ENCODE measurements at places on chromosomes 1 and 21.

- DNase-seq, result peak; percentile 34
Measured at GRCh38 chr1:219812491-219813203, 115.7 kb downstream of the SLC30A10 start.

- no peak for DNase-seq
Measured at GRCh38 chr21:28687586-28687985, 305.1 kb downstream of the LTN1 start.

GRCh38 chr1:234313171-234313570 is 60.1 kb upstream of the COA6 start:
- DNase-seq, result no peak

- no peak for DNase-seq
Measured at GRCh38 chr21:44815852-44816628, 1.8 kb downstream of the SUMO3 start.

DNA sequence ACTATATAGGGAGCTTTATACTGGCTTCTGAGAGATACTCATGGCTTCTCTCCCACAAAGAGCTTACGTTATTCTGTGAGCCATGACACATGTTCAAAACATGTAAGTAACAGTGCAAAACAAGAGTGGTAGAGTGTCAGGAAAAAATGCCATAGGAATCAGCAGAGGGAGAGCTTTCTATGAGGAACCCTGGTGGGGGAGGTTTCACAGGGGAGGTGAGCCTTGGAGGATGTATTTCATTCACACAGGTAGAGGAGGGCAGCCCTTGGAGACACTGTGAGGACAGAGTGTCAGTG is 72.7 kb upstream of the LYST start:
- DNase-seq, result no peak

DNA sequence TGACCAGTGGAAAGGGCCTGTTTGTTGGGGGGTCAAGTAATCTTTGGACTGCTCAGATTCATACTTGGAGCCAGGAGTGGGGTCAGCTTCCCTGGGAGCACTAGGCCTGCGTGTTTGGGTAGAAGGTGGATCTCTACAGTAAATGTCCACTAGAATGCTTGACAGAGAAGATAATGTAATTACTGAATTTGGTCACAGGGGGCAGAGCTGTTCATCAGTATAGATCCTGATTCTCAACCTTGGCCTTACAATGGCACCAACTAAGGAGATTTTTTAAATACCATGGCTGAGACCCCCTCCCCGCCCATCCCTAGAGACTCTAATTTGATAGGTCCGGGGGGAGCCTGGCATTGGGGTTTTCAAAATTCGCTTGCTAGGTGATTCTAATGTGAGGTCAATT is 217.5 kb upstream of the PLXNA2 start:
- no peak for DNase-seq

GRCh38 chr1:205748403-205749233 is 1.4 kb downstream of the NUCKS1 start:
- peak; percentile 60 for DNase-seq

- DNase-seq, result no peak
Measured at GRCh38 chr1:205128050-205128449, 6.3 kb upstream of the RBBP5 start.

GRCh38 chr1:204641936-204642335 is 43.6 kb downstream of the LRRN2 start:
- no peak for DNase-seq

- DNase-seq, result peak; percentile 14
Measured at GRCh38 chr1:36157115-36157903, 1.3 kb downstream of the MAP7D1 start.

DNA sequence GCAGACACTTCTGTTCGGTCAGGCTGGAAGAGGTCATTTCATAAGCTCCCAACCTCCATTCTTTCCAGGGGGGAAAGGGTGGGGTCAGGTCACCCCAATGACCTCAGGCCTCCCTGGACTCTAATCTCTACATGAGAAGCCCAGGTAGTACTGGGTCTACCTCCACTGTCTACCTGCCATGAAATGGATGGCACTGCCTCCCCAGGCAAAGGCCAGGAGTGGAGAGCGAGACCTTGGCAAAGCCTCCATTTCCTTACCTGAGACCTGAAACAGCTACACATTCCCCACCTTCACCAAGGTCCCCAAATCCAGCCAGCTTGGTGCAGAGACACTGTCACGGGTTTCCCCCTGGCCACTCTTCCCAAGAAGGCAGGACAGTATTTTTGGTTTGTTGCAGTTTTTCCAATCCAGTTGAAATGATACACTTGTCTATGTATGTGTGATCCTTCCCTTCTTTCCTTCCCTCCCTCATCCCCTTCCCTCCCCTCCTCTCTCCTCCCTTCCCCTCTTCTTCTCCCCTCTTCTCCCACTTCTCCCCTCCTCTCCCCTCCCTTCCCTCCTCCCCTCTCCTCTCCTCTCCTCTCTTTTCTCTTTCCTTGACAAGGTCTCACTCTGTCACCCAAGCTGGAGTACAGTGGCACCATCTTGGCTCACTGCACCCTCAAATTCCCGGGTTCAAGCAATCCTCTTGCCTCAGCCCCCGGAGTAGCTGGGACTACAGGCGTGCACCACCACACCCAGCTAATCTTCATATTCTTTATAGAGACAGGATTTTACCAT is 16.1 kb downstream of the BTG2 start:
- no peak for DNase-seq

DNA sequence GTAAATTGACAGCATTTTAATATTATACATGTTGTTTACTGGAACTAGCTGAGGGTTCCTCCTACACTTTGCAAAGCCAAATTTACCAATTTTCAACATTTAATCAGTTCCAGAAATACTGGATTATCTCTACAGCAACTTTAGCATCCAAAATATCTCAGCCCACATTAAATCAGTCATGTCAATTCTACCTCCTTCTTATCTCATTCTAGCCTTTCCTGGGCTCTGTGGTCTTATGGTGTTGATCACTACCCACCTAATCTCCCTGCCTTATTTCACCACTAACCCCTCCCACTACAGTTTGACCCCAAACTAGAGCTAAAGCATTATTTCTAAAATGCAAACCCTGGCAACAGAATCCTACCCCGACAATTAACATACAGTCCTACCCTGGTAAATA is 3.3 kb downstream of the OMA1 start:
- no peak for DNase-seq

DNA sequence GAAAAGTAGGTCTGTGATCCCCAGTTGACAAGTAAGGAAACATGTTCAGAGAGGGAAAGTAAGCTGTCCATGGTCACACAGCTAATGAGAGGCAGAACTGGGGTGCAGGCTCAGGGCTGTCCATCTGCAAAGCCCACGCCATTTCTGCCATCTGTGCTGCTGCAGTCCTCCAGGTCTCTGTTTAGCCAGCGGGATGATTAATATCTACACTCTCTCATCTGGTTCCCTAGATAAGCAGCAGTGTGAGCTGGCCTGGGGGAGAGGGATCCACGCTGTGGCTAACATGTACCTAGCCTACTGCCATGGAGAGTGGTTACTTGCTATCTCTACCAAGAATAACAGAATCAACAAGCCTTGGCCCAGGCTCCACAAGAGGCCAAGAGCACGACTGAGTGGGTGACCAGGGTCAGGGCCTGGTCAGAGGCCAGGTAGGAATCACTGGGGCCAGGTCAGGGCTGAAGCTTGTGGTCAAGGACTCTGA is 75.2 kb downstream of the TRABD2B start:
- DNase-seq, result no peak

DNA sequence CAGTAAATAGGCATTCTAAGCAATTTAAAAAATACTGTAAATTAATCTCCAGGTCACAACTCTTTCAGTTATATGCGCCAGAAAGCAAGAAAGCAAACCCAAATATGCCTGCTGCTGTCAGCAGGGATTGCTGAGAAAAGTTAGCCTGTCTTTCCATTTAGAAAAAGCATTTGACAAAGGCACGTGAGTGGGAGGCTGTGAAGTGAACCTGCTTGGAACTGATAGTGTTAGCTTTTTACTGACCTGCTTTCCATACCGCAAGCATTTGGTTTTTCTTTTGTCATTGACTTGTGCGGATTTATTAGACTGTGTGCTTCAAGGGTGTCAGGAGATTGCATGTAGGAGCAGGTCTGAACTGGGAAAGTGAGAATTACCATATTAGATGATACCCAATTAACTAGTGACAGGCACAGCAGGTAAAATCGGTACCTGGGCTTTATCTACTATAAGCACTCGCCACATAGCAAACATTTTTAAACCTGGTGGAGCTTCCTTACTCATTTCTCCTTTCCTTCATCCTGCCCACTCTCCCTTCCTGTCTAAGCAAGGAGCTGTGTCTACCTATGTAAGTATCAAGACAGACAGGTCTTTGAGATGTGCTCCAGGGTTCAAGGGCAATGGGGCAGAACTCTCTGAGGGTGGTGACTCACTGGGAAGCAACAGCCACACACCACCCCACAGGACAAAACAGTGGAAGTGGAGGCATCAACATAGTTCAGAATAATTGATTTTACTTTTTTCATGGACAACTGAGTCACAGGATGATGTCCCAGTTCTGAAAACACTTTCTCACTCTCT is 323.9 kb downstream of the DISC1 start:
- no peak for DNase-seq

DNA sequence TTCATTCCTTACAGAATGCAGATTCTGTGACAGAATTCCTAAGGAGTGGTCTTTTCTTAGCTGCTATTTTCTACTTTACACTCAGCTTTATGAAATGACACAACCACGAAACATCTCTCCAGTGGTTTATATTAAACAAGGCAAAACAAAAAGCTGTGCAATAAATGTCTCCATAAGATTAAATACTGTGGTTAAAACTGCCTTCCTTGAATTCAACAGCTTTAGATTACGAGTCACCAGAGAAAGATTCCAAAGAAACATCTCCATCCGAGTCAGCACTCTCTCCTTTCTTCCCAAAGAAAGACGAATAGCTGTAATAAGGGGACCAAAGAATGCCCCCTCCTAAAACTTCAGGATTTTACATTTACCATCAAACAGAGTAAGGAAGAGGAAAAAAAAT is 4.6 kb upstream of the C1orf87 start:
- no peak for DNase-seq

DNA sequence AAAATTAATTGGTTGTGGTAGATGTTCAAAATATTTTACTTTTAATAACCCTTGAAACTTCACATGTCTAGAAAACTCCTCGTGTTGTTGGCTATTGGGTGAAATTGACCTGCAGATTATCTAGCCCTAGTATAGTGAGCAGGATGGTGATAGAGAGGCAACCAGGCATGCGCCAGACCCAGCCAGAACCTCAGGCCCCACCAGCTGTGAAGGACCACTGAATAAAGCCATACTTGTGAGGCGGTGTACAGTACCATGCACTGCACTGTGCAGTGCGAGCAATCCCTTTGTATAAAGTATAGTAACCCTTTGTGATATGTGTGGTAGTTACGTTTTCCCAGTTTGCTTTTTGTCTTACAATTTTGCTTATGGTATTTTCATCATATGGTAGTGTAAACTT is 8.5 kb downstream of the TTF2 start:
- no peak for DNase-seq

DNA sequence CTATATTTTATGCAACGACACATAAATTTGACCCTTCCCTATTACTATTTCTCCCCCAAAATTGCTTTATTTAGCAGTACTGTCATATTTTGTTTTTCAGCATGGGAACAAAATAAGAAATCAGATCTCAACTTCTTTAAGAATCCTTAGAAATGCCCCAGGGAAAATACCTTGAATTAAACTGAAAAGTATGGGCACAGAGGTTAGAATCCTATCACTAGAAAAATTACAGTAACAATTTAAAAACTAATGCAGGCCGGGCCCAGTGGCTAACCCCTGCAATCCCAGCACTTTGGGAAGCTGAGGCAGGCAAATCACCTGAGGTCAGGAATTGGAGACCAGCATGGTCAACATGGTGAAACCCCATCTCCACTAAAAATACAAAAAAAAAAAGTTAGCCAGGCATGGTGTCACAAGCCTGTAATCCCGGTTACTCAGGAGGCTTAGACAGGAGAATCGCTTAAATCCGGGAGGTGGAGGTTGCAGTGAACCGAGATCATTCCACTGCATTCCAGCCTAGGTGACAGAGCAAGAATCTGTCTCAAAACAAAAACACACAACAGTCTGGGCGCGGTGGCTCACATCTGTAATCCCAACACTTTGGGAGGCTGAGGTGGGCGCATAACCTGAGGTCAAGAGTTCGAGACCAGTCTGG is 51.4 kb downstream of the GNB1 start:
- no peak for DNase-seq

- DNase-seq, result no peak
Measured at GRCh38 chr21:45248893-45249381, 38.8 kb downstream of the POFUT2 start.

DNA sequence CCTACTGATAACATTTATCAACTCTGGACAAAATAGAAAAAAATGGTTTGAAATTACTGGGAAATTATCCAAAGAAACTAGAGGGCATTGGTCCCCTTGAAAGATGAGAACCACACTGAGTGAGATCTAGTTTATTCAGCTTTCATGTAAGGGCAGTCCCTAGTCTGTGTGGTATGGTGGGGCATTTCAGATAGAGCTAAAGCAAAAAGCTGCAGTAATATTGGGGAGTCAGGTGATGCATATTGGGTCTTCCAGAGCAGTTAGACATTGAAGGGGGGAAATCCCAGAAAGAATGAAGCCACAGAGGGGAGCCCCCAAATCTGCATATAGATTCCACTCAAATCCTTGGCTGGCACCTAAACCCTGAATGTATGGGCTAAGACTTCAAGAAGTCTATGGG is 347.7 kb upstream of the POU3F1 start:
- no peak for DNase-seq

DNA sequence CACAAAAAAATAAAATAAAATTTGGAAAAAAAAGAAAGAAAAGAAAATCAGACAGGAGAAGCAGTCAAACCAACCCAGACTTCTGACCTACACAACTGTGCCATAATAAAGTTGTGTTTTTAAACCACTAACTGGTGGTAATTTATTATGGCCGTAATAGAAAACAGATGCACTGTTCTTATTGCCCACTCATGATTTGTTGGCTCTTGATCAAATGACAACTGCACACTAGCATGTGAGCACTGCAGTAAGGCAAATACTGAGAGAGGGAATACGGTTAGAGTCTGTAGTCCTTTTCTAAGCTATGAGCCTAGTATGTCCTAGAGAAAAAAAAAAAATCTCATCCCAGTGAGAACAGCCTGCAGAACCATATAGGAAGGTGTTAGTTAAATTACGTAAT is 61.2 kb upstream of the TNR start:
- DNase-seq, result no peak

DNA sequence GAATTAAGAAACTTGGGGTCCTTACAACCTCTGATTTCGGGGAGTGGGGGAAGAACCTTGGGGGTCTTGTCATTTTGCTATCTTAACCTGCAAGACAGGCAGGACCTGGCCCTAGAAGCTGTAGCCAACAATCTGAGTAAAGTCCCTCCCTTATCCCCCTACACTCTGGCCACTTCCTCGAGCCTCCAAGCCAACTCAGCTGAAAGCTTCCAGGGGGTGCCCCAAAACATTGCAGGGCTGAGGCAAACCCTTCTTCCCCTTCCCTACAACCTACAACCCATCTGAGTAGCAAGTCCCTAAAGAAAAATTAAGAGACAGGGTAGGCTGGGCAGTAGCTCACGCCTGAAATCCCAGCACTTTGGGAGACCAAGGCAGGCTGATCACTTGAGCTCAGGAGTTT is 5.0 kb downstream of the CERS2 start:
- no peak for DNase-seq

DNA sequence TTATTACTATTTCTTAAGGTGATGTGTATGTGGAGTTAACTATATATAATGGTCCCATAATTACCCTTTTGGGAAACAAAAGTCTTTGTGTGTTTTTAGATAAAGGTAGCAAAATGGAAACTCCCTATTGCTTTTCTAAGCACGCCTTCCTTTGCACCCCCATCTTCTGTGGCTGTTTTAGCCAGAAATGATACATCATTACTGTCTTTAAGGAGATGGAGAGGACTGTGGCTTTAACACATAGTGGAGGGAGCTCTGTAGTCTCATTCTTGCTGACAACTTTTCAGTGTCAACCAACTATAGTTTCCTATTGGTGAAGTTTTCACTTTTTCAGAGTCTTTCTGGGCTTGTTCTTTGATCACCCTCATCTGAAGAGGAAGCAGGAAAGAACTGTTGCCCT is 1.0 kb downstream of the APOBEC4 start:
- DNase-seq, result no peak
